ENCODE measurements at places on chromosomes 1 and 21. TPM values are rescaled to one million over a fixed set of nuclear protein-coding genes. Genes with fewer than 3 reads are reported as not detected.
A peak's percentile ranks its signal among the peaks of the same experiment; 100 is the strongest.

MAD2L2 gene
- total RNA-seq = 41.6 TPM

DNA sequence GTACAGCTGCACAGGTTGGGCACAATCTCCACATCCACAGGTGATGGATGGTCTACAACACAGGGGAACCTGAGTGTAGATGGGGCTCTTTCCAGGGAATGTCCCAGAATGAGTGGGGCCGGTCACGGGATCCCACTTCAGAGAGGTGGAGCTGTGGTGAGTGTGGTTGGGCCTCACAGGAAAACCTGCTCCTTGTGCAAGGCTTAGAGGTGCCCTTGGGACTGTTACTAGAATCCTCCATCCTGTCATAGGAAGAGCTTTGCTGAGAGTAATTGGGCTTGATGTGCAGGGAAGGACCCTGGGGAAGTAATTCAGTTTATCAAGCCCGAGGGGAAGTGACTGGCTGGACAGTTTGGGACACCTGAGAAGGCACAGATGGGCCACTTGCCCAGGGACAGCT, 137.9 kb downstream of the ZSCAN20 start:
- no peak for DNase-seq

- peak; percentile 34 for DNase-seq
Measured at GRCh38 chr1:43979528-43980254, 681 bp downstream of the B4GALT2 start.

DNA sequence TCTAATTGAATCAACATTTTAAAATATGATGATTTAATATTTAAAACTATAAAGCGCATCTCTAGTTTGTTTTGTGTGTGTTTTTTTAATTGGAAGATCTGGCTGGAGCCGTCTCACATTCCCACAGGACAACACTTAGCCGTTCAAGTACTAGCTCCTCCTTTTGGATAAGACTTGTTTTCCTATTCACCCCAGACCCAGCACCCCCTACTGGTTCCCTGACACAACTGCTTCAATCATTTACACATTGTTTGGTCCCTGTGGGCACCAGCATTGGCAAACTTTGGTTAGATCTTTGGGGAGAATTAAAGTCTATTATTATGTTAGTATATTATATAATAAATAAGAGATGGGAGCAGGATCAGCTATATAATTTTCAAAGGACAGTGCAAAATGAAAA, 34.5 kb downstream of the TYW3 start:
- DNase-seq = peak; percentile 23

DNA sequence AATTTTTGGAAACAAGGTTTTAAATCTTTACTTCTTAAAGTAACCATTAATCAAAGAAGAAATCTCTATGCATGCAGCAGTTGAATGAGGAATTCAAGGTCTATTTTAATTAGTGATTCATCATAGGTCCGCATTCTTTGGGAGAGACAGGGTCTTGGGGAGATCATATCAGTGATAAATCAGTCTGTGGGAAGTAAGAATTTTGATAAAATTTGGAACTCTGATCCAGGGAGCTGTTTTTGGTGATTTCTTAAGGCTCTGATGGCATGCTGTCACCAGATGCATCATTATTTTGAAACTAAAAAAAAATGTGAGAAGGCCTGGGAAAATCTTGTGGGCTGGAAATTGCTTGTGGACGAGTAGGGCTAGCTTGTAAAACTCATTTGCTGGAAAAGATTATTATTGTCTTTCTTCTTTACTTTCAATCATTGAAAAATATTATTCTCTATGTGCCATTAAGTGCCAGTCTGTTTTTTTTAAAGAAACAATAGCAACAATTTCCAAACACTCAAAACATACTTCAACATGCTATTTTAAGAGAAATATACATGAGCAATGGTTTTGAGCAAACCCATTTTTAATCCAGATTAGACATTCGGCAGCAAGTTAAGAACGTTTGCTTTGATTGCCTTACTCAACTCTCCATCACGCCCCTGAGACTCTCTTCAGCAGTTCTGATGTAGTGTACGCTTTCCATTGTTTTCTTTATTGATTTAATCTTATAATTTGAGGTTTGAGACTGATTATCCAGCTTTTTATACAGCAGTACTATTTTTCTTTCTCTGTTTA, 62.6 kb downstream of the ZBTB18 start:
- no peak for DNase-seq

DNA sequence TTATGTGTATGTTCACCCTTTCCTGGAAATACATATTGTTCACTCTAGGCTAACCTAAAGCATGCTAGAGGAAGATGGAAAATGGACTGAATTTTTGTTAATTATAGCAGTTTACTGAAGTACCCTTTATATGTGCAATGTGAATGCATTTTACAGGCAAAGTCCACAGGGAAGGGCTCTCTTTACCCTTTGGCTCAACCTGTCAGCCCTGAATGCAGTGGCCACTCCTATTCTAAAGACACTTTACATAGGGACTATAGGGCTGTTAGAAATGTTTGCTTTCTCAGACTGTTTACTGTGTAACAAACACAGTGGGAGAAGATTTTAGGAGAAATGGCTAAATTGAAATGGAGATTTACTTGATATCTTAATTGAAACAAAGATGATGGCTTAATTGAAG, 78.5 kb downstream of the BRINP2 start:
- DNase-seq = no peak

DNA sequence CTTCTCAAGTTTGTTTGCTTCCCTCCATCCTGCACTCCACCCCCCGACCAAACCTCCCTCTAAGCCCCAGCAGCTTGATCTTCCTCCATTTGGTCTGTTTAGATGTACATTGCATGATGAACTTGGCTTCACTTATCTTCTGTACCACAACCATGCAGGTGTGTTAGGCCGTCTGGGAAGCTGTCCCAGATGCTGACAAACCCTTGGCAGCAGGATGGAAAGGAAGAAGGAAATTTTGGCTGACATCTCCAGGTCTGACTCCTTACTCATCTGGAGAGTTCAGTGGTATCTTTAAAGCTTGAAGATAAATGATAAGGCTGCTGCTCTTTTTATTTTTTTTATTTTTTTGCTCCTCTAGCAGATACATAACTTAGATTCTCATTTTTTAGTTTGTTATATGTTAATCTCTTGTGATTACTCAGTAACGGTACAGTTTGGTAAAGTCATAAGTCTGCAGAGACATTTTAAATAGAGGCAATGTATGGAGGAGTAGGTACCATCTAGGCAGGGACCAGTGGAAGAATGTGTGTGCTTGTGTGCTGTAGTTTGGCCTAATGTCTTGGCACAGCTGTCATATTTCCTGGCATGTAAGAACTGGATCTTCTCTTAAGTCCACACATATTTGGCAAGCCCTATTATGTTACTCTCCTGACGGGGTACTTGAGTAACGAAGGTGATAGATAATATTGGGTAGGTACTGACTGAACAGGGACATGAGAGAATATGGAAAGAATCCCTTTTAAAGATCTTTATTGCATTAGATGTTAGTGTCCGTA, 79.7 kb downstream of the CACHD1 start:
- DNase-seq = peak; percentile 76

DNA sequence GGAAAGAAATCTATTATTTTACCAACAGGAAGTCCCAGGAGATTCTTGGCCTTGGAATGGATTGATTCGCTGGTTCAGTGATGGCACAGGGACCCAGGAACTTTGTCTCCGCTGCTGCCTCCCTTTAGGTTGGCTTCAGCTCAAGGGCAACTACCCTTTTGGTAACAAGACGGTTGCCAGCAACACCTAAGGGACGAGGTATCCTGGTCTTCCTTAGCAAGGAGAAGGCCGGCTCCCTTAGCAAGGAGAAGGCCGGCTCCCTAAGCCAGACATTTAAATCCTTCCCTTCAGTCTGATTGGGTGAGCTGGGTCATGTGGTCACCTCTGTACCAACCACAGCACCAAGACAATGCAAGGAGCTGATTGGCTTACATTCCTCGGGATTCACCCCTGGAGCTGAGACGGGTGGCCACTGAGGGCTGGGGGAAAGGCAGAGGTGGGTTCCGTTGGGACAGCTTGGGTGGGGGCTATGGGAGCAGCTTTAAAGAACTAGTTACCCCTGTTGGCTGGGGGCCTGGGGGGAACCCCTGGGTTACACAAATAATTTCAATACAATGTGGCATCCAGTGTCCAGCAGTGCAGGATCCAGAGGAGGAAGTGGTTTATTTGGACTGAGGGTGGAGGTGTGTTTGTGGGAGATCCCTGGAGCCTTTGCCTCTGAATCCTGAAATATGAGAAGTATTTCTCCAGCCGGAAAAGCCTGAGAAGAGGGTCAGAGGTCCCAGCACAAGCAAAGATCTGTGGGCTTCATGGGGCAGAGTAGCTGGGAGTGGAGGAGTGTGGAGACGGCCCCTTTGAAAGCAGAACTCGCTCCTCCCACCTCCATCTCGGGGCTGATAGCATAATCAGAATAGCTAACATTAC, 20.7 kb upstream of the CLIC4 start:
- DNase-seq = no peak

DNA sequence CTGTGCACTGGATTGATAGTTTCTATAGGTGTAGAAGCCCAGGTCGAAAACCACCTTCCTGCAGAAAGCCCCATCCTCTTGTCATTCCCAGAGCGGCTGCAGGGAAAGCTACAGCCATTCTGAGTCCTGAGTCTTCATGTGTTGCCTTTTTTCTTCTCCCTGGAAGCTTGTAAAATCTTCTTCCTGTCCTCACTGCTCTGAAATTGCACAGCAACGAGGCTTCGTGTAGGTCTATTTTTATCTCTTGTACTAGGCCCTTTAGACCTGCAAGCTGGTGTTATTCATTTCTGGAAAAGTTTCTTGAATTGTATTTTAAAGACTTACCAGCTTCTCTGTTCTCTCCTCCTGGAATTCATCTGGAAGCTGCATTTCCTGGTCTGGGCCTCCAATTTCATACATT, 44.2 kb upstream of the ETS2 start:
- no peak for DNase-seq

GRCh38 chr21:44019568-44019958, 7.5 kb downstream of the TRAPPC10 start:
- DNase-seq = no peak

Measured in bronchial epithelial cell (primary cell).